ENCODE measurements at places on chromosomes 5 and 9. TPM values are rescaled to one million over a fixed set of nuclear protein-coding genes. Genes with fewer than 3 reads are reported as not detected.

GRCh38 chr5:133599600-133599999 is 12.7 kb downstream of the FSTL4 start:
- DNase-seq: no peak

GRCh38 chr9:12815888-12816287 is 41.1 kb downstream of the LURAP1L start:
- DNase-seq: no peak

GRCh38 chr9:5326187-5326586 is 13.5 kb downstream of the RLN1 start:
- no peak for DNase-seq

The SYNPO gene
- total RNA-seq: 478 TPM

DNA sequence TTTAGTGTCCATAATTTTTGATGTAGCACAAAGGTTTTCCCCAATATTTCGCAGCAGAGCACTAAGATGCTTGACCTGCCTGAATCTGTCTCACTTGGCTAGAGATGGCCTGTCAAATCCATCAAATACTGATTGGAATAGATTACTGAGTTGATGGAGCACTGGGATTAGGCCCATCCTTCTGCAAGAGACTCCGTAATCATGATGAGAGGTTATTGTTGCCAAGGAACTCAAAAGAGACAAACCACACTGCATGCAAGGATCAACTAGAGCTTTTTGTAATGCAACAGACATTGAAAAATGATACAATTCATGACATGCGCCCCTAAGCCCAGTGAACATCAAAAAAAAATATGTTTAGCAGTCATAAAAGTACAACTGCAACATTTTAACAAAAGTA is 585.3 kb upstream of the GRAMD2B start:
- DNase-seq: no peak

- no peak for DNase-seq
Observed at GRCh38 chr5:149981206-149981605, 19.2 kb downstream of the TIGD6 start.

Measured in aorta (tissue), 5 donors.